ENCODE measurements at places on chromosomes 12 and 14.

- no peak for DNase-seq
Measured at GRCh38 chr14:92616178-92616577, 102.6 kb downstream of the RIN3 start.

DNA sequence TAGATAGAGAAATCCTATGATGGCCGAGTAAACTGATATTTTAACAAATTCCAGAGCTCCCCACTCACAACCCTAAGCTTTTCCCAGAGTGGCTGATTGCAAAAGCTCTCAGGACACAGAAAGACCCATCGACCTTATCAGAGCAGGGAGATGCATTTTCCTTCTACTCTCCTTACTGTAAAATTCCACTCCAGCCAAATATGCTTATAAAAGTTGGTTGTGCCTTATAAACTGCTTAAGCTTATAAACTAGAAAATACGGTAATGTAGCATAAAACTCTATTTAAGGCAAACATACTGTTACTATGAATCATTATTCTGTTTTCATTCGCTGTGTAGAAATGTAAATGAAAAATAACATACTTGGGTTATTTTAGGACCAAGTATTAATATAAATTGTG lies 41.6 kb upstream of the TRHDE start:
- DNase-seq = peak; percentile 73

GRCh38 chr14:31222834-31223233 lies 15.2 kb upstream of the HECTD1 start:
- DNase-seq = no peak

- peak; percentile 15 for DNase-seq
Measured at GRCh38 chr12:13193505-13194231, 2.9 kb upstream of the EMP1 start.

- peak; percentile 28 for DNase-seq
Measured at GRCh38 chr12:67415473-67415872, 146.3 kb downstream of the CAND1 start.

GRCh38 chr12:113724794-113725556 lies 241.2 kb downstream of the RBM19 start:
- no peak for DNase-seq

DNA sequence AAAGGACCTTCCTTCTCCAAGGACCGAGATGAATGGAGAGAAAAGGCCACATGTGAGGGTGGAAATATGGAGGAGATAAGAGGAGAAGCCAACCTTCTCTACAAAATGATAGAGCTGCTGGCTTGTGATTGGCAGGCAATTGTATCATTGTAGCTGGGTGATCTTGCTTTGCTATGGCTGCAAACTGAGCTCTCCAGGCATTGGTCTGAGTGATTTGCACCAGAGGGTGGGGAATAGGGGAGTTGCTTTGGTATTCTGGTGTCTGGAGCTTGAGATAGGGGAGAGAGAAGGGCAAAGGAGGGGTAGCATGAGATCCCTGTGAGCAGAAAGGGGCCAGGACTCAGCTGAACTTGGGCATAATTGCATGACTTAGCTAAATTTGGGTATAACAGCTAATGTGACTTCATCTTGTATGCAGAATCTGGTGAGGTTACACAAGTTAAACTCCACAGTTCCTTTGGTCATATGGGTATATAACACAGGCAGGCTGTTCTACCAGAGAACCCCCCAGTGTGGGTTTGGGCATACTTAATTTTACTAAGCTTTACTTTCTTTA lies 72.0 kb downstream of the FOS start:
- DNase-seq = no peak

GRCh38 chr12:121159467-121160307 lies 27.0 kb downstream of the P2RX7 start:
- no peak for DNase-seq

DNA sequence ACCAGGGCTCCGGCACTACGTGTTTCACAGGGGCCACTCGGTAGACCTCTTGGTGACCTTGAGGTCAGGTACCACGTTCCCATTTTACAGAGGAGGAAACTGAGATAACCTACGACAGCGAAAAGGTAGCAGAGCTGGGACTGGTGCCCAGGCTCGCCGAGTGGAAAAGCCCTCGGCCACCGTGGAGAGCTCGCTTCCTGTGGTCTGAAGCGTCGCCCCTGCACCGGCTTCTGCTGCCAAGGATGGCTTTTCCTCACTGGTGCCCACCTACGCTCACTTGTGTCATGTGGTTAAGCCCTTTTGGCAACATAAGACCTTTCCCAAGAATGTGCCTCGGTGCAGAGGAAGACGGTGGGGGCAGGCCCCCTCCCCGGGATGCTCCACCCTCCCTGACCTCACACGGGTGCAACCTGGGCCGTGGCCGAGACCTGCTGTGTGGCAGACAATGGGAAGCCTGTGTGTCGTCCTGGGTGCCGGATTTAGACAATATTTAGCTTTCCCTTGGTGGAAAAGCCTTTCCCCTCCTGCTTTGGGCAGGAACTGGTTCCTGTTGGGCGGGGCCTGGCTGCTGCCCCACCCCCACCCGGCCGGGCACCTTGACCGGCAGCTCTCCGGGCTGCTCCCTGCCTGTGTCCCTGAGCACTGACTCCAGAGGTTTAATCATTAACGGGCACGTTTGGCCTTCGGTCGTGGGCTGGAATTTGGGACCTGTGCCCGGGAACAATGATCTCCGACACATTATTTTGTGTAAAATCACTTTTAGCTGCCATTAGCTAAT lies 32.4 kb upstream of the PPP1R13B start:
- DNase-seq = no peak

- DNase-seq = no peak
Measured at GRCh38 chr14:59328454-59328853, 136.7 kb downstream of the GPR135 start.

- DNase-seq = no peak
Measured at GRCh38 chr12:9742661-9743060, 9.8 kb upstream of the CLECL1 start.

DNA sequence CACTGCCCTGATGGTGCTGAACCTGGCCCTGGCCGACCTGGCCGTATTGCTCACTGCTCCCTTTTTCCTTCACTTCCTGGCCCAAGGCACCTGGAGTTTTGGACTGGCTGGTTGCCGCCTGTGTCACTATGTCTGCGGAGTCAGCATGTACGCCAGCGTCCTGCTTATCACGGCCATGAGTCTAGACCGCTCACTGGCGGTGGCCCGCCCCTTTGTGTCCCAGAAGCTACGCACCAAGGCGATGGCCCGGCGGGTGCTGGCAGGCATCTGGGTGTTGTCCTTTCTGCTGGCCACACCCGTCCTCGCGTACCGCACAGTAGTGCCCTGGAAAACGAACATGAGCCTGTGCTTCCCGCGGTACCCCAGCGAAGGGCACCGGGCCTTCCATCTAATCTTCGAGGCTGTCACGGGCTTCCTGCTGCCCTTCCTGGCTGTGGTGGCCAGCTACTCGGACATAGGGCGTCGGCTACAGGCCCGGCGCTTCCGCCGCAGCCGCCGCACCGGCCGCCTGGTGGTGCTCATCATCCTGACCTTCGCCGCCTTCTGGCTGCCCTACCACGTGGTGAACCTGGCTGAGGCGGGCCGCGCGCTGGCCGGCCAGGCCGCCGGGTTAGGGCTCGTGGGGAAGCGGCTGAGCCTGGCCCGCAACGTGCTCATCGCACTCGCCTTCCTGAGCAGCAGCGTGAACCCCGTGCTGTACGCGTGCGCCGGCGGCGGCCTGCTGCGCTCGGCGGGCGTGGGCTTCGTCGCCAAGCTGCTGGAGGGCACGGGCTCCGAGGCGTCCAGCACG lies 4.7 kb downstream of the LTB4R start:
- no peak for DNase-seq

DNA sequence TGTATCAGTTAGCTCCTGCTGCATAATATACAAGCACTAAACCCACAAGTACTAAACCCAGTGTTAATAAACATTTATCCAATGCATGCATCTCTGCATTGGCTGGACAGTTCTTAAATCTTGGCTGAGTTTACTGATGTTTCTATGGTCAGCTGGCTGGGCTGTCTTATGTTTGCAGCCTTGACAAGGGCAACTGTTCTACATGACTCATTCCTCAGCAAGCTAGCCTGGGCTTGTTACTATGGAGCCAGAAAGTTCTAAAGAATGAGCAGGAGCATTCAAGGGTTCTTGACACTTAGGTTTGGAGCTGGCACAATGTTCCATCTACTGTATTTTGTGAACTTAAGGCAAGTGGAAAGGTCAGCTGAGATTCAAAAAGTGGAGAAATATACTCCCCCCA lies 199.1 kb downstream of the GLT1D1 start:
- peak; percentile 34 for DNase-seq

DNA sequence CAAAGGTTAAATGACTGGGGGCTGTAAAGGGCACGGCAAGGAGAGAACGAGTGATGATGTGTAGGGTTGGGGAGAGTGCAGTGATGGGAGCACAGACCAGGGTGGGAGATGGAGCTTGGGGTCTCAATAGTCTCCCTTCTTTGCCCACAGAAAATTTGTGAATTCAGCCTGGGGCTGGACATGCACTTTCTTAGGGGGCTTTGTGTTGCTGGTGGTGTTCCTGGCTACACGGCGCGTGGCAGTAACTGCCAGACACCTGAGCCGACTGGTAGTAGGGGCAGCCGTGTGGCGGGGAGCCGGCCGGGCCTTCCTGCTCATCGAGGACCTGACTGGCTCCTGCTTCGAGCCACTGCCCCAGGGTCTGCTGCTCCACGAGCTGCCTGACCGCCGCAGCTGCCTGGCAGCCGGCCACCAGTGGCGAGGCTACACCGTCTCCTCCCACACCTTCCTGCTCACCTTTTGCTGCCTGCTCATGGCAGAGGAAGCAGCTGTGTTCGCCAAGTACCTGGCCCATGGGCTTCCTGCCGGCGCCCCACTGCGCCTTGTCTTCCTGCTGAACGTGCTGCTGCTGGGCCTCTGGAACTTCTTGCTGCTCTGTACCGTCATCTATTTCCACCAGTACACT lies 1.7 kb downstream of the FITM1 start:
- no peak for DNase-seq

DNA sequence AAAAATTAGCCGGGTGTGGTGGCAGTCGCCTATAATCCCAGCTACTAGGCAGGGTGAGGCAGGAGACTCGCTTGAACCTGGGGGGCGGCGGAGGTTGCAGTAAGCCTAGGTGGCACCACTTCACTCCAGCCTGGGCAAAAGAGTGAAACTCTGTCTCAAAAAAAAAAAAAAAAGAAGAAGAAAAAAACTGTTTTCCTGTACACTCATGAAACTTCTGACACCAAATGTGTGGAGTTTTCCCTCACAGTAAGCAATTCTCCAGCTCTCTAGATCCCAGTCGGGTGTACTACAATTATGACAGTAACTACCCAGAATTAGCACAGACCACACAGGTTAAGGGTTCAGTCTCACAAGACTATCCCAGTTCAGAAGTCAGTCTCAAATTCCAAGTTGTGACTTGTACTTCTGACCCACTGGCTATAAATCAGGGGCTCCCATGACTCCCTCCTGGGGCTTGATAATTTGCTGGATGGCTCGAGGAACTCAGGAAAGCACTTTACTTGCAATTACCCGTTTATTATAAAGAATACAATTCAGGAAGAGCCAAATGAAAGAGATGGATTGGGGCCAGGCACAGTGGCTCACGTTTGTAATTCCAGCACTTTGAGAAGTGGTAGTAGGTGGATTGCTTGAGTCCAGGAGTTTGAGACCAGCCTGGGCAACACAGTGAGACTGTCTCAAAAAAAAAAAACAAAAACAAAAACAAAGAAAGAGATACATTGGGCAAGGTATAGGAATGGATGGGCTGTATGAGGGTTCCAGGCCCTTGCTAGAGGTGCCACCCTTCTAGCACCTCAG lies 12.4 kb upstream of the ARF6 start:
- no peak for DNase-seq

GRCh38 chr12:116539905-116540482 lies 19.2 kb upstream of the MAP1LC3B2 start:
- DNase-seq = peak; percentile 80

GRCh38 chr12:39972119-39972518 lies 133.8 kb downstream of the SLC2A13 start:
- DNase-seq = peak; percentile 74

DNA sequence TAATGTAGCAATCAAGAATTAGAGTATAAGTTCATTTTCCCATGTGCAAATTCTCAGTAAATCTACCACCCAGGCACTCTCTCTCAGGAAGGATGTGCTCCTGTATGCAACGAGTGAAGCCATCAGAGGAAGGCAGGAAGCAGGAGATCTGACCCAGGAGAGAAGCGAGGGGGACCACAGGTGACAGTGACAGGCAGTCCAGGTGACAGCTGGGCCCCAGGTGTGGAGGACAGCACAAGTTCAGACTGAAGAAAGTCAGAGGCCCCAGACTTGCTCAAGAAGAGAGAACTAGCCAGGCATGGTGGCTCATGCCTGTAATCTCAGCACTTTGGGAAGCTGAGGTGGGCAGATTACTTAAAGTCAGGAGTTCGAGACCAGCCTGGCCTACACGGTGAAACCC lies 13.8 kb downstream of the CLMN start:
- DNase-seq = no peak

- no peak for DNase-seq
Measured at GRCh38 chr12:130339951-130340350, 2.3 kb downstream of the PIWIL1 start.

DNA sequence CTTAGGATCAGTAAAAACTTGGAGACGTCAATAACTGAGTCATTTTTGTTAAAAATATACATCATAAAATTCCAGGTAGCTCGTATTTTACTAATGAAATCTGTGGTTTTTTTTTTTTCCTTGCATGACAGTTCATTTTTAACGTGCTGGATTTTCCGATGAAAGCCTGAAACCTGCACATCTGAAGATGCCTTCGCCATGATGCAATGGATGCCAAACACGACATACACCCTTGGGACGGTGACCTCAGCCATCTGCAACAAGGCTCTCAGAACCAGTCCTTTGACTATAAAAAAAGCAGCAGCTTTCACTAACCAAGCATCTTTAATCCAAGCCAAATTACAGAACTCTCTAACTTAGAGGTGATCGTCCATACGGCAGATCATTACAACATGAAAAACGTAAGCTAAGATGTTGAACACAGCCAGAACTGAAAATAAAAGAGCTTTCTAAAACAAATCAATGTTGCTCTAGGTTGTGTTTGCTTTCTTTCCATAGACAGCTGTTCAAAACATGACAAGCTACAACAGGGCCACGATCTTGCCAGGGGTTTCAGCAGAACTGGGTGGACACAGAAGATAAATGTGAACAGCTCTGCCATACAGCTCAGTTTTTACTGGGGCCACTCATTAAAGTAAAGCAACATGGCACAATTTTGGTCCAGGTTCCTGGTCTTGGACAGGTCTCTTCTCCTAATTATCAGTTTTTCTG lies 7.8 kb downstream of the NIN start:
- DNase-seq = no peak

DNA sequence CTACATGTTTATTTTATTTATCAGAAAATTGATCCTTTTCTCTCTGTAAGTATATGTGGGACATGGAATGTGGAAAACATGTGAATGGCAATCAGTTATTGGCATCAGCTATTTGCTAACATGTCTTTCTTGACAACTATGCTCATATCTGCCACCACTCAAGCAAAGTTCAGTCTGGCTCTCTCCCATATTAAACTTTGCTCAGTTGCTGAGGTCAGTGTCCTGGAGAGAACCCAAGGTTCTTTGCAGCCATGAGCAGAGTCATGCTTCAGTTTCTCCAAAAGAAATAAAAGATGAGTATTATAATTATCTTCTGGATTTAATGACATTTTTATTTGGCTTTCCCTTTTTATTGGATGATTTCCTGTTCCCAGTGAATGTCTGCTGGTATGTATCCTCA lies 42.6 kb downstream of the A2M start:
- DNase-seq = no peak

GRCh38 chr12:116694653-116695463 lies 43.0 kb downstream of the SPRING1 start:
- no peak for DNase-seq

Measured in adipocyte (in vitro differentiated cells).